Right atrium auricular region (tissue), 2 donors: ENCODE measurements at places on chromosomes 12 and 14. TPM values are rescaled to one million over a fixed set of nuclear protein-coding genes. Genes with fewer than 3 reads are reported as not detected.

The RERG gene
- total RNA-seq: 12.4 TPM

The BEGAIN gene
- total RNA-seq: 5.7 TPM

The KRT6A gene
- 7.4 TPM for total RNA-seq

The ACSS3 gene
- total RNA-seq: 32.3 TPM

The SIX1 gene
- total RNA-seq: not detected

The LMNTD1 gene
- 1.0 TPM for total RNA-seq

- H3K4me1 ChIP-seq: no peaks in the 10 kb centered on the region
- H3K4me3 ChIP-seq: peak within 1 kb of the TSS; percentile 77
- no peaks in the 10 kb centered on the region for H3K36me3 ChIP-seq
- DNase-seq: peak; percentile 96
- no peaks in the 10 kb centered on the region for H3K27me3 ChIP-seq
Measured at GRCh38 chr12:113358381-113359132, at the start of gene PLBD2. Gene PLBD2, plus strand, starts transcription at chr12:113358587. Its CDS starts 14 bp downstream, at chr12:113358601.

DNA sequence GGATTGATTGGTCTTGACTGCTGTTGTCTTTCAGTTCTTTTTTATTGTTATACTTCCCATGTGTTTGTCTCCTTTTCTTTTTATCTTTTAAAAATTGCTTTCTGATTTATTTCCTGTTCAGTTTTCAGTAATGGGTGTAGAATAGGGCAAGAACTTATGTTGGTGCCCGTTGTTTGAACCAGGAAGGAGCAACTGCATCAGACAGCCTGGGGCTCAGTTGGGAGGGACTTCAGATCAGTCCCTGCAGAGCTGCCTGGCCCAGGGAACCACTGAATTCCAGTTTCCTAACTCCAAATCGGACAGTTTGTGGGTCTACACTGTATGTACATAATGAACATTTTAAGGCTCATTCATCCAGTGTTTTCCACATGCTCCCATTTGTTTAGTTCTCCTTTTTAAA, 64.9 kb downstream of the FBXO34 start:
- no peak for DNase-seq
- H3K27me3 ChIP-seq: no peaks in the 10 kb centered on the region
- H3K36me3 ChIP-seq: no peaks in the 10 kb centered on the region
- no peak overlapping the region for H3K4me3 ChIP-seq
- H3K4me1 ChIP-seq: no peaks in the 10 kb centered on the region
- no peak overlapping the region for H3K27ac ChIP-seq

- peaks cover 8% of the 10 kb centered on the region for H3K4me1 ChIP-seq
- no peak overlapping the region for H3K4me3 ChIP-seq
- peaks cover 25% of the 10 kb centered on the region for H3K36me3 ChIP-seq
- H3K27me3 ChIP-seq: no peaks in the 10 kb centered on the region
- no peak overlapping the region for H3K27ac ChIP-seq
- DNase-seq: no peak
Measured at GRCh38 chr12:121232163-121232562, 22.2 kb downstream of the P2RX4 start.

GRCh38 chr14:95474941-95475340, 41.5 kb downstream of the SYNE3 start:
- DNase-seq: no peak
- H3K4me3 ChIP-seq: no peak overlapping the region
- H3K27me3 ChIP-seq: no peaks in the 10 kb centered on the region
- peaks cover 17% of the 10 kb centered on the region for H3K36me3 ChIP-seq
- H3K27ac ChIP-seq: no peak overlapping the region

- H3K27me3 ChIP-seq: no peaks in the 10 kb centered on the region
- no peaks in the 10 kb centered on the region for H3K36me3 ChIP-seq
- no peak for DNase-seq
- H3K4me1 ChIP-seq: peaks cover 16% of the 10 kb centered on the region
Measured at GRCh38 chr12:185576-185955, 28.4 kb downstream of the SLC6A12 start.

GRCh38 chr12:12668005-12668404, 28.0 kb downstream of the GPR19 start:
- H3K27me3 ChIP-seq: no peaks in the 10 kb centered on the region
- H3K4me1 ChIP-seq: no peaks in the 10 kb centered on the region
- no peak overlapping the region for H3K4me3 ChIP-seq
- H3K36me3 ChIP-seq: no peaks in the 10 kb centered on the region
- no peak overlapping the region for H3K27ac ChIP-seq
- DNase-seq: no peak

GRCh38 chr12:50218386-50218785, 51.2 kb upstream of the CERS5 start:
- no peak overlapping the region for H3K27ac ChIP-seq
- H3K36me3 ChIP-seq: no peaks in the 10 kb centered on the region
- DNase-seq: no peak
- peaks cover 43% of the 10 kb centered on the region for H3K4me1 ChIP-seq

- H3K36me3 ChIP-seq: no peaks in the 10 kb centered on the region
- H3K4me1 ChIP-seq: no peaks in the 10 kb centered on the region
- H3K4me3 ChIP-seq: no peak overlapping the region
- H3K27me3 ChIP-seq: no peaks in the 10 kb centered on the region
- DNase-seq: peak; percentile 94
Measured at GRCh38 chr14:68577802-68578541, 214.9 kb downstream of the ZFP36L1 start.

GRCh38 chr14:56168007-56168616, 49.9 kb downstream of the PELI2 start:
- no peaks in the 10 kb centered on the region for H3K4me1 ChIP-seq
- no peaks in the 10 kb centered on the region for H3K36me3 ChIP-seq
- H3K27ac ChIP-seq: no peak overlapping the region
- H3K4me3 ChIP-seq: no peak overlapping the region
- H3K27me3 ChIP-seq: no peaks in the 10 kb centered on the region

GRCh38 chr12:6074979-6075585, 49.4 kb downstream of the VWF start:
- H3K4me3 ChIP-seq: peak overlapping the region; percentile 26
- H3K27ac ChIP-seq: peak overlapping the region; percentile 30
- H3K4me1 ChIP-seq: peaks cover 36% of the 10 kb centered on the region
- H3K36me3 ChIP-seq: no peaks in the 10 kb centered on the region

- H3K27ac ChIP-seq: no peak overlapping the region
- no peak for DNase-seq
- H3K36me3 ChIP-seq: peaks cover 56% of the 10 kb centered on the region
Measured at GRCh38 chr12:49652921-49653520, 29.7 kb downstream of the PRPF40B start.

DNA sequence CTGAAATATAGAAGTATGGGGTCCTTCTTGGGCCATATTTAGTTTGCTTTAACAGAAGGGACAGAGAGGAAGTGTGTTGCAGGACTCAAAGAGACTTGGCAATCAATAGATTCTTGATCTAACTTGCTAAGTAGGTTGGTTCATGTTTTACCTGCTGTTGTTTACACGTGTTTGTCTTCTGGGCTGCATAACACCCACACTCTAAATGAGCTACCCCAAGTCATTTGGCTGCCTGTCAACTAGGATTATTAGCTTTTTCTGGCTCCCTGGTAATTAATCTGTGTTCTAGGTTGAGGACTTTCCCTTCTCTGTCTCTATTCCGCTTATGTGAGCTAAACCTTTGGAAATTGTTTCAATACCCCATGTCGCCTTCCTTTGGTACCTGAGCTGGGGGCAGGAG, 10.1 kb upstream of the TBPL2 start:
- H3K4me3 ChIP-seq: no peak overlapping the region
- H3K27me3 ChIP-seq: no peaks in the 10 kb centered on the region
- no peaks in the 10 kb centered on the region for H3K36me3 ChIP-seq
- H3K27ac ChIP-seq: no peak overlapping the region

DNA sequence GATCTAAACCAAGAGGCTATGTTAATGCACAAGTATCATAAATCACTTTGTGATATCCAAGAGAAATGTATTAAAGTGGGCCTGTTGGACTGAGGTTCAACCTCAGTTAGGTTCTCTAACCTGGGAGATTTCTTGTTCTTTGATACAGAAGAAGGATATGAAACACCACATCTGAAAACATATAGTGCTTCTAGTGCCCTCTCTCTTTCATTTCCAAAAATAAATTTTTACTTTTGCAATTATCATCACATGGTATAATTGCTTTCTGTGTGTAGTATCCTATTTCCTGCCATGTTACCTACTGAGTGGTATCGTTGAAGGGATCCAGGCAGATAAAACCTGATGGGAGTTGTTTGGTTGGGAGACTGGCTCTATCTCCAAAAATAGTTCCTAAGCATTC, 264.9 kb downstream of the CCER1 start:
- DNase-seq: no peak
- H3K4me3 ChIP-seq: no peak overlapping the region
- H3K36me3 ChIP-seq: no peaks in the 10 kb centered on the region
- no peaks in the 10 kb centered on the region for H3K27me3 ChIP-seq
- H3K27ac ChIP-seq: no peak overlapping the region
- no peaks in the 10 kb centered on the region for H3K4me1 ChIP-seq

DNA sequence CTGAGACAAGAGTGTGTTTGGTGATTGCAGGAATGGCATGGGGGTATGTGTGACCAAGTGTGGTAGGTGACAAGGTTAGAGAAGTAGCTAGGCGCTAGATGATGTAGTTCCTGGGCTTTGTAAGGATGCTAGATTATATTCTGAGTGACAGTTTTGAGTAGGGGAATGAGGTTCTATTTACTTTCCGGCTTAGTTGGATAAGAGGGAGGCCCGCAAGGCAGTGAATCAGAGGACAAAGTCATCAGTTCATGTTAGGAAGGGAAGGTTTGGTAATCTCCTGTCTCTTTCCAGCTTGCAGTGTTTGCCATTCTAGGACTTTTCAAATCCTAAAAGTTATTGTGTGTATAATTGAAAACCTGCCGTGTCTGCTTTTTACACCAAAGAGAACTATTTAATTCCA, 45.0 kb downstream of the CFAP54 start:
- H3K4me3 ChIP-seq: no peak overlapping the region
- H3K36me3 ChIP-seq: no peaks in the 10 kb centered on the region
- DNase-seq: no peak
- H3K4me1 ChIP-seq: no peaks in the 10 kb centered on the region
- no peak overlapping the region for H3K27ac ChIP-seq

DNA sequence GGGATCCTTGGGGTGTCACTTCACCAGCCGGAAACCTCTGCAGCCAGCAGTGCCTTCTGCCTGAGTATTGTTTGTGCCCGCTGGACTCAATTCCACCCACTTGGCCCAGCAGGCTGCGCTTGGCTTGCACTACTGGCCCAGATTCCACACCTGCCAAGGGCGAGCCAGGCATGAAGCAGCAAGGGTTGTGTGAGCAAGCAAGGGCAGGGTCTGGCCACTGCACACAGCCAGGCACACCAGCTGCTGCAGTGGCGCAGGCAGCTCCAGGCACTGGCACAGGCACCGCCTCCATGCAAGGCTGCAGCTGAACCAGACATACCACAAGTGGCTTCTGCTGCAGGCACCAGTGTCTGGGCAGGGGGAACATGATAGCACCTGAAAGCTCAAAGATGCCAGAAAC, 99.5 kb downstream of the NUAK1 start:
- H3K4me1 ChIP-seq: no peaks in the 10 kb centered on the region
- no peak for DNase-seq
- H3K36me3 ChIP-seq: no peaks in the 10 kb centered on the region
- no peak overlapping the region for H3K27ac ChIP-seq

DNA sequence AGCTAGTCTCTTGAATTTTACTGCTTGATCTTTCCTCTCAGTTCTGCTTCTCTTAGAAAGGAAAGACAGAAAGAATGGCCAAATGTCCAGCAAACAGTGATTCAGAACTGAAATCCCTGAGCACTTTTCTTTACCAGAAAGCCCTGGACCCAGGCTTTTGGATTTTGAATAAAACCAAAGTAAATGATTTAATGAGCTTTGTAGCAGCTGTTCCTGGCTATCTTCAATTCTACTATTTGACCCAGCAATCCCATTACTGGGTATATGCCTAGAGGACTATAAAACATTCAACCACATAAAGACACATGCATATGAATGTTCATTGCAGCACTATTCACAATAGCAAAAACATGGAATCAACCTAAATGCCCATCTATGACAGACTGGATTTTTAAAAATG, 187.2 kb downstream of the PRKD1 start:
- no peaks in the 10 kb centered on the region for H3K27me3 ChIP-seq
- H3K4me1 ChIP-seq: peaks cover 21% of the 10 kb centered on the region
- DNase-seq: no peak
- no peak overlapping the region for H3K27ac ChIP-seq
- no peaks in the 10 kb centered on the region for H3K36me3 ChIP-seq

DNA sequence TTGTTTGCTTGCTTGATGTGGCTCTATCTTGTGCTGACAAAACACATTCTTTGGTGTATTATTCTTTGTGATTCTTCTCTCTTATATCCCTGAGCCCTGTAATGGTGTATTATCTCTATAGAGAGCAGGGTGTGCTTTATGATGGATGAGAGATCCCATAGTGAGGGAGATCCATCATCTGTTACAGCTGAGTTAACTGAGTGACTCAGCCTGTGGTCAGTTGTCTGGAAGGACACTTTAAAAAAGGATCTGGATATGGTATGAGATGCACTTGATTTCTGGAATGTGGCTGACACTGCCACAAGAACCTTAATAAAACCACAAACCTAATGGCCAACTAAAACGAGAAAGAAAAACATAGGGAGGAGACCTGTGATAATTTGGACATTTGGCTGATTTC, 461.4 kb upstream of the SYT1 start:
- no peaks in the 10 kb centered on the region for H3K27me3 ChIP-seq
- H3K27ac ChIP-seq: no peak overlapping the region
- DNase-seq: no peak
- H3K4me1 ChIP-seq: no peaks in the 10 kb centered on the region
- no peaks in the 10 kb centered on the region for H3K36me3 ChIP-seq

DNA sequence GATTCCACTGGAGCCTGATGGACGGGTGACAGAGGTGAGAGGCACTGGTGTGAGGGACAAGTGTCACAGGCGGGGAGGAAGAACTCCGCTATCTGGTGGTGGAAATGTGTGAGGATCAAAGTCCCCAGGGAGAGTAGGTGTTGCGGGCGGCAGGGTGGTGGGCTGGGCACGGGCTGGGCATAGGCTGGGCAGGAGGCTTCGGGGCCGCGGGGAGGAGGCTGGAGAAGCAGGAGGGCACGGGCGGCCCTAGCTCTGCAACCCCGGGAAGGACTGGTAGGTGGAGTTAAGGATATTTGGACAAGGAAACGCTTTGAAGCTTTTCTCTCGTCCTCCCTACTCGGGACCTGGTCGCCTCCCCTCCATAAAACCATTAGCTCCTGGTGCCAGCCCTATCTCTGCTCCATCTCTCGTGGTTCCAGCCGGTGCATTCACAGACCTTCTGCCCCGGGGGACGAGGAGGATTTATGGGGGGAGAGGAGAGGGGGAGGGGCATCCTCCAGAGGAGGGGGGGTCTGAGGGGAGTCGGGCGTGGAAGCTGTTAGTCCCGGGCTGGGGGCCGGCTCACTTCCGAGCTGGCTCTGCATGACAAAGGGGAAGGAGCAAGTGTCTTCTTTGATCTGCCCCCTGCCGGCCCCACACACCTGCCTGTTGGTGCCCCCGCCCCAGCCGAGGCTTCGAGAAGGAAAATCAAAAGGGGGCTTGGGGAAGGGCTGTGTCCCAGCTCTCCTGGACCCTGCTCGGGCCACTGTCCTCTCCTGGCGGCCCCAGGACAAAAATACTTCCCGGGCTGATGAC, 504 bp downstream of the WNT5B start:
- H3K36me3 ChIP-seq: no peaks in the 10 kb centered on the region
- no peaks in the 10 kb centered on the region for H3K27me3 ChIP-seq
- H3K27ac ChIP-seq: peak overlapping the region; percentile 41
- no peak for DNase-seq
- H3K4me1 ChIP-seq: peaks cover 46% of the 10 kb centered on the region
